Activated CD4-positive, alpha-beta T cell treated with anti-CD3 and anti-CD28 coated beads, Interleukin-2, amount 50 U/mL, for 48 hours (primary cell): ENCODE measurements at places on chromosomes 6 and 20.

DNA sequence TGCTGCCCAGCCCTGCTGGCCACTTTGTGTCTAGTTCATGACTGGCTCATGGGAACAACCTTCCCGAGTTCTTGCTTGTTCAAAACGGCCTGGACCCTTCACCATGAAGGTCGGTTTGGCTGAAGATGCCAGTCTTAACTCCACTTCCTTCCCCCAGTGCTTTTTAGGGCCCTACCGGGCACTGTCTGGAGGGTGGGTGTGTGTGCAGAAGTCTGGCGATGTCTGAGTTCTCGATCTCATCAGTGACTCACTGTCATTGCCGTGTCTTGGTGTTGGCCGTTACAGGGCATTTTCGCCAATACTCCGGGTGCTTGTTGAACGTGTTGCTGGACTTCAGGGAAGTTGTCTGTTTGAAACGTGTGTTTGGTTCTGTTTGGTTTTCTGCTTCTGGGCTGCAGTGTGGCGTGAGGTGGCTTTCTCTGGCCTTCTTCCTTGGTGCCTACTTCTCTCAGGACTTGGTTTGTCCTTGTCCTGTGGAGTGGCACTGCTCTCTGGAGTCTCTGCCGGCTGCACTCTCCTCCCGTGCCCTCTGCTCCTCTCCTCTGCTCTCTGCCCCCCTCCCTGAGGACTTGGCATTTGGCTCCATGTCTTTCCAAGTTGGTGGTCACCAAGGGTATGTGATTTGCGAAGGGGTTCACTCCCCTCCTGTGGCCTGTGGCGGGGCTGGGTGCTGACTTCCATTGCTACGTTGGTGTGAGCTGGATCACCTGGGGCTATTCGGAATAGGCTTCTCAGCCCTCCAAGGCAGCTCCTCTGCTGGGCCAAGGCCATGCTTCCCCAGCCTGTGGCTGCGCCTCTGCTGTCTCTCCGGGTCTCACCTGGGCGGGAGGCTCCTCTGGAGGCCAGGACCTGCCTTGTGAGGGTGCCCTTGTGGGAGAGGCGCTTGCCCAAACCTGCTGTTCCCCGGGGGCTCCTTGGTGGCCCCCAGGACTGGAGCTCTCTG is 38.2 kb downstream of the PYGB start:
- no peak for DNase-seq

- DNase-seq: peak; percentile 37
These were observed at the start of gene TTBK1 for GRCh38 chr6:43242908-43243663. Gene TTBK1, plus strand, starts transcription at chr6:43243481. Its CDS starts 3,180 bp downstream, at chr6:43246661.

GRCh38 chr6:168031411-168031971 is 34.0 kb downstream of the KIF25 start:
- no peak for DNase-seq

DNA sequence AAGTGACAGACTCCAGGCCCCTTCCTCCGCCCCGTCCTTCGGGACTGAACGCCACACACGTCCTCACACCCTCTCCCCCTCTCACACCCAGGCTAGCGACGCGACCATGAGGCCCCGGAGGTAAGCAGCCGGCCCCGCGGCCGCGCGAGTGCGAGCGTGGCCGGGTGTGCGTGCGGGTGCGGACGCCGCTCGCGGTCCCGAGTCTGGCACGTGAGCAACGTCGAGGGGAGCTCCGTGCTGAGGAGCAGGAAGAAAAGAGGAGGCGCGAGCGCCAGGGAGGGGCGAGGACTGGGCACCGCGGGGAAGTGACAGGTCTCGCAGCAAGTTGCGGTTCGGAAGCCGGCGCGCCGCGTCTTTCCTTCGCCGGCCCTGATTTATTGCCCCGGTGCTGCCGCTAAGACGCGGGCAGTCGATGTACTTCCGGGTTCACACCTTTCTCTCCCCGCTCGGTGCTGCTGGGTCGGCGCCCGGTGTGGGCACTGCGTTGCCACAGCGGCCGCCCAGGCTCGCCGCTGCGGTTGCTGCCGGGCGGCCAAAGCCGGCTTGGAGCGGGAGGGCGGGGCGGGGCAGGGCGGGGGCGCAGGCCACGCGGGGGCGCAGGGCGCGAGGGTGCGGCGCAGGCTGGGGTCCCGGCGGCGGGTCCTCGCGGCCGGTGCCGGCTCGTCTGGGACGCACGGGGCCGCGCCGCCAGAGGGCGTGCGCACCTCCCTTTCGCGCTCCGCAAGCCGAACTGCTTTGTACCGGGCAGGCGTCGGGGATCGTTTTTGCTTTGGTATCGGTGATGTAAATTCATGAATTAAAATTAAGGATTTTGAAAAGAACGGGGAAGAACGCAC is 15.8 kb upstream of the LIN28B start:
- DNase-seq: peak; percentile 48

DNA sequence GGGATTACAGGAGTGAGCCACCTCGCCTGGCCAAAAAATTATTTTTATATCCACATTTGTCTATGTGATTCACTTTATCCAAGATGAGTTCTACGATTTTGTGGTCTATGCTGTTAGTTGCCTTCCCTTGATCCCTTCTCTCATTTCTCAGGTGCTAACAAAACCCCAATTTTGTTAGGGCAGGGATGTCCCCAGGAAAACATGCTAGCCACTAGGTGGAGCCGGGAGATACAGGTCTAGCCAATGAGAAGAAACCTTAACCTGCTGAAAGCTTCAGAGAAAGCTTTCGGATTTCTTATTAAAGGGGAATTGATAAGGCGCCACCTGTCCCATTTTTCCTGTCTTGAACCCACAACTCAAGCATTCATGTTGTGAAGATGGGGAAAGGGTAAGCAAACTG is 167.4 kb upstream of the OLIG3 start:
- peak; percentile 41 for DNase-seq

DNA sequence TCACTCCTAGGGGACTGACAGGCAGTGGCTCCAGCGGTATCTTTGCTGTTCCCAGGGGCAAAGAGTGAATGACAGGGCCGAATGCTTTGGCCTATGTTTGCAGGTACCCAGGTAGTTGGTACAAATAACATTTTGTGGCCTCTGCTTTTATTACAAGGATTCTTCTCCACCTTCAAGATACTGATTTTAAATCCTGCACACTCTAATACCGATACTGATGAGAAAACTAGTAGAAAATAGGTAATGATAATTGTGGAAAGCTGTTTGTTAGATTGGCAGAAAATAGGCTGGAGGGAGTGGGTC is 772 bp downstream of the HINT3 start:
- DNase-seq: no peak

DNA sequence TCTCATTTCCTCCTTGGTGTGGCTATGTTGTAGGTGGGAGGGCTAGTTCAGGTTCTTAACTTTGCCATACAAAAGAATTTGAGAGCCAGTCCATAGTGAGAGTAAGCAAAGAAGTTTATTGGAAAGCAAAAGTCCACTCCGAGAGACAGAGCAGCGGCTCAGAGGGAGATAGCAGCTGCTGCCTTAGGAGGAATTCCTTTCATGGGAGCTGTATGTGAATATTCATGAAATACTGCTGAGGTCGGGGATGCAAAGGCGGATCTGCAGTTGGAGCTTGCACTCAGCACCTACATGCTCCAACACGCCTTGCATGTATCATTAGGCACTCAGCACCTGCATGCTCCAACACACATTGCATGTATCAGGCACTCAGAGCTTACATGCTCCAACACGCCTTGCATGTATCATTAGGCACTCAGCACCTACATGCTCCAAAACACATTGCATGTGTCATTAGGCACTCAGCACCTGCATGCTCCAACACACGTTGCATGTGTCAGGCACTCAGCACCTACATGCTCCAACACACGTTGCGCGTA is 54.9 kb downstream of the CDH4 start:
- DNase-seq: no peak

DNA sequence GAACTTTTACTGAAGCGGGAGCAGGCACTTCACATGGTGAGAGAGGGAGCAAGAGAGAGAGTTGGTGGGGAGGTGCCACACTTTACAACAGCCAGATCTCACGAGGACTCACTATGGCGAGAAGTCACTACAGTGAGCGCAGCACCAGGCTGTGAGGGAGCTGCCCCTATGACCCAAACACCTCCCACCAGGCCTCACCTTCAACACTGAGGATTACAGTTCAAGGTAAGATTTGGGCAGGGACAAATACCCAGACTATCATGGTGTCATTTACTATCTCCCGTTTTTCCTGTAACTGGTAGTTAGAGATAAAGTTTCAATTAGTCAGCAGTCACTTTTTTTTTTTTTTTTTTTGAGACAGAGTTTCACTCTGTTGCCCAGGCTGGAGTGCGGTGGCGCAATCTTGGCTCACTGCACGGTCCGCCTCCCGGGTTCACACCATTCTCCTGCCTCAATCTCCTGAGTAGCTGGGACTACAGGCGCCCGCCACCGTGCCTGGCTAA is 7.8 kb downstream of the RBCK1 start:
- no peak for DNase-seq

- no peak for DNase-seq
These were observed 6.7 kb upstream of the TEAD3 start for GRCh38 chr6:35503534-35503933.

DNA sequence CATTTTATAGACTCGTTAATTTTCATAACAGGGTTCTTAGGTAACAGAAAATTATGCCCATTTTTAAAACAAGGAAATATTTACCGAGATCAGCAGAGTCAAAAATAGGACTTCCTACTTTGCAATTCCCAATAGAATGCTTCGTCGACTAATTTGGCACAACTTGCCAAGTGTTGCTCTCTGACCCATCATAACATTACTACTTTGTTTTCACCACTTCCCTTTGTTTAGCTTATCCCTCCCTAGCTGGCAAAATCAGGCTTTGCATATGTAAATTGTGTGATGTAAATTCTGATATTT is 914 bp upstream of the RANBP9 start:
- DNase-seq: no peak
